ENCODE measurements at places on chromosomes 6 and 20.

DNA sequence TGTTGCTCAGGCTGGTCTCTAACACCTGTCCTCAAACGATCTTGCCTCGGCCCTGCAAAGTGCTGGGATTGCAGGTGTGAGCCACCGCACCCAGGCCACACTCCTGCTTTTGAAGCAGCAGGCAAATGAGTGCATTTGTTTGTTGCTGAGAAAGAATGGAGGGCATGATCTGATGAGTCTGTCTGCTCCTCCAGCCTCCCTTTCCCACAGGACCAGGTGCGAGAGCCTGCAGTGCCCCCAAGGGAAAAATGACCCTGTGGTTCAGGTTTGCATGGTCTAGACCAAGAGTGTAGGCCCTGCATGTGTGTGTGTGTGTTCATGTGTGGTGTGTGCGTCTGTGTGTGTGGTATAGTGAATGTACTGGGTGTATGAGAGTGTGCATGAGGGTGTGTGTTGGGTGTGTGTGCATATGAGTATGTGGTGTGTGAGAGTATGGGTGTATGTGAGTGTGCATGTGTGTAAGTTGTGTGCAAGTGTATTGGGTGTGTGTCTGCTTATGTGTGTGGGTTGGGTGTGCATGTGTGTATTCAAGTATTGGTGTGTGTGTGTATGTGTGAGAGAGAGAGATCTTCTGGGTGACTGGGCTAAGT lies 22.8 kb upstream of the FOXC1 start:
- no peak for DNase-seq

GRCh38 chr6:17305219-17306001 lies 24.2 kb downstream of the RBM24 start:
- DNase-seq: no peak

GRCh38 chr6:75337835-75338580 lies 53.4 kb upstream of the TMEM30A start:
- no peak for DNase-seq

- DNase-seq: no peak
Measured at GRCh38 chr6:16355699-16356446, 117.5 kb downstream of the GMPR start.

DNA sequence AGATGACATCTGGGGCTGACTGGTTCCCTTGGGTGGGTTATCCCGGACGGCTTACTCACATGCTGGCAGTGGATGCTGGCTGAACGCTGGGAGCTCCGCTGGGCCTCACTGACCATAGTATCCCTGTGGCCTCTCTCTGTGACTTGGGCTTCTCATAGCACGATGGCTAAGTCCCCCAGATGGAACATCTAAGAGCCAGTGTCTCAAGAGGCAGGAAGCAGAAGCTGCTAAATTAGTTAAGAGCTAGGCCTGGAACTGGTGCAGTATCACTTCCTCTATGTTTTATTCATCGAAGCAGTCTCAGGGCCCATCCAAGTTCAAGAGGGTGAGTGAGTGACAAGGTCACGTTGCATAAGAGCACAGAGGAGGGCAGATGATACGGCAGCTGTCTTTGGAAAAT lies 116.5 kb upstream of the LAMP5 start:
- DNase-seq: no peak

DNA sequence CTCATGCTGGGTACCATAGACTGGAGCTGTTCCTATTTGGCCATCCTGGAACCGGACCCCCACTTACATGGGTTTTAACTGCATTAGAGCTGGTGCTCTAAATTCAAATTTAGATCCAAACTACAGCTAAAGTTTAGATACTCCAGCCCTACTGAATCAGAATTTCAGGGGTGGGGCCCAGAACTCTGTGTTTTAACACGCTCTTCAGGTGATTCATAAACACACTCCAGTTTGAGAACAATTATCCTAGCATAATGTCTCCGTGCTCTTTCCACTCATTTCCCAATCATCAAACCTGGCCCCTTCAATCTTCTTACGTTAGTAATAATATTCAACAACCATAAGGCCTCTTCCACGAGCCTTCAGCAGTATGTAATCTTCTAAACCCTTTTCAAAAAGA lies 15.3 kb downstream of the TRPC4AP start:
- DNase-seq: no peak

- DNase-seq: no peak
Measured at GRCh38 chr6:12545619-12546409, 170.8 kb upstream of the PHACTR1 start.

GRCh38 chr6:90135667-90136066 lies 161.0 kb downstream of the BACH2 start:
- no peak for DNase-seq

DNA sequence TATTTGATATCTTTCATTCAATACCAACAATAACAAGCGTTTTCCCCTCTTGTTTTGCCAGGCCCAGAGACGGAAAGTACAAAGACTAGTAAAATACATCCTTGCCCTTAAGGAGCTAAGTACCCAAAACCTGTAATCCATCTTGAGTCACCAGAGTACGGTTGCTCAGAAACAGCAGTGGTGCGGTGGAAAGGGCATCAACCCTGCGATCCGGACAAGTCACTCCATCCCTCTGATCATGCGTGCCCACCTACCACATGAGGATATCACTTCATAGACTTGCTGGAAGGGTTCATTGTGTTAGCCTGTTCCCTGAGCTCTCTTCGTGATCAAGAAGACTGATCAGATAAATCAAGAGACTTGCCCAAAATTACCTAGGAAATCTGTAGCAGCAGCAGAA lies 1.9 kb downstream of the TOMM34 start:
- DNase-seq: no peak

GRCh38 chr20:22801528-22801927 lies 217.2 kb upstream of the FOXA2 start:
- DNase-seq: no peak

DNA sequence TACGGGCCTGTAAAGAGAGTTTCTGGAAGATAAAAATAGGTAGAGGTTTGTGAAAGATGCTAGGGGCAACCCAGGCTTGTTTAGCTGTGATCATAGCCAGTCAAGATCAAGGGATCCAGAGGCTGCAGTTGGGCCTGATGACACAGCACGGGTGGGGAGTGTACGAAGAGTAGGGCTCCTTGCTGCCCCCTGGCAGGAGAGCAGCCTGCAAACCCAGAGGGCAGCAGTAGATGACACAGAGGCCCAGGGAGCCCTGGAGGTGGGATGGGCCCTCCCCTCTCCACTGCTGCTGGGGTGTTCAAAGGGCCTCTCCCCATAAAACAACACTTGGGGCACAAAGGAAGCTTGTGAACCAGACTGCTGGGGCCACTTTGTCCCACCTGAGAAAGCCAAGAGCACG lies 47.2 kb downstream of the VEGFA start:
- no peak for DNase-seq

DNA sequence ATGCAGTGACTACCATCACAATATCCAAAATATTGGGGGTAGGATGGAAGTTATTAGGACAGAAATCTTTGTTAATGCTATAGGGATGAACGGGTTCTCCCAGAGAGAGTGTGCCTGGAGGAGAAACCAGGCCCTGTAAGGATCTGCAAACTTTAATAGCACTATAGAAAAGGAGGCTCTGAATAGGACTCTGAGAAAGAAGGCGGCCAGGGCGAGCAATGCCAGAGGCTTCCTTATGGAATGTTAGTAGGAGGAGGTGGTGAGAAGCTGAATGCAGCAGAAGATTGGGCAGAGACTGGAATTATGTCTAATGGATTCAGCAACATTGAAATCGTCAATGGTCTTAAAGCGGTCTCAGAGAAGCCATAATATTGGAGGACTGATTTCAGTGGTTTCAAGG lies 84.6 kb upstream of the SYNDIG1 start:
- no peak for DNase-seq

- DNase-seq: no peak
Measured at GRCh38 chr6:169518451-169518850, 183.4 kb downstream of the WDR27 start.

DNA sequence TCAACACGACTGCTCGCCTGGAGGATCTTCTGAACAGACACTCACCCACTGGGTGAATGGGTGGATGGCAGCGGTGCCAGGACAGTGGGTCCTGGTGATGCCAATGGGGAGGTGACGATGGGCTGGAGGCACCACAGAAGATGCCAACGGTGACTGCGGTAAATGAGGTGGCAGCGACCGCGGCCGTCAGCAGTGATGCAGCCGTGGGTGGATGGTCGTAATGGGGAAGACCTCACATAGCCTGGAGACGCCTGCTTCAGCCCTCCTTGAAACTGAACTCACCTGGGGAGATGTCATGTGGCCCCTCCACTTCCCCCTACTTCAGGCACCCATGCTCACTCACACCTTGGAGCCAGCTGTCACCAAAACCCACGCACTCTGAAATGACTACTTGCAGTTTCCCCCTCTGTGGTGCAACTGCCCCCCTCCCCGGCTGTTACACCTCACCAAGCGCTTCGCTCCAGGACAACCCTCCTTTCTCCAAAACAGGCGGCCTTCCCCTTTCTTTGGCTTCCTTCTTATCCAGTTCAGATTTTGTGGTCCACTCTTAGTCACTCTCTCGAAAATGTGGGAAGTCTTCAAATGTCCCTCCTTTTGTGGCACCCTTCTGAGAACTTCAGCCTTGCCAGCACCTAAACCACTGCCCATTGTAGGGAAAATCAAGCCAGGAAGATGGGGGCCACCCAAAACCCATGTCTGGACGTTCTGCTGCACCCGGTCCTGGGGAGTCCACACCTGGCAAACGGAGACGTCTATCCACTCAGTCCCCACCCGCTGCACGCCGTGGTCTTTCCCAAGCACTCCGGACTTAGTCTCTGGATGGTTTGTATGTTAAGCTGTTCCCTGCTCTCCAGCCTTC lies 10.4 kb upstream of the ABHD16B start:
- DNase-seq: no peak

GRCh38 chr6:37514837-37515236 lies 15.1 kb upstream of the CCDC167 start:
- no peak for DNase-seq

GRCh38 chr20:17314264-17314663 lies 87.4 kb downstream of the PCSK2 start:
- no peak for DNase-seq

GRCh38 chr20:3209946-3210317 lies 634 bp downstream of the ITPA start:
- no peak for DNase-seq

- no peak for DNase-seq
Measured at GRCh38 chr6:125804264-125804663, 13.5 kb downstream of the NCOA7 start.

- no peak for DNase-seq
Measured at GRCh38 chr6:32610682-32611296, 21.1 kb upstream of the HLA-DRB1 start.

DNA sequence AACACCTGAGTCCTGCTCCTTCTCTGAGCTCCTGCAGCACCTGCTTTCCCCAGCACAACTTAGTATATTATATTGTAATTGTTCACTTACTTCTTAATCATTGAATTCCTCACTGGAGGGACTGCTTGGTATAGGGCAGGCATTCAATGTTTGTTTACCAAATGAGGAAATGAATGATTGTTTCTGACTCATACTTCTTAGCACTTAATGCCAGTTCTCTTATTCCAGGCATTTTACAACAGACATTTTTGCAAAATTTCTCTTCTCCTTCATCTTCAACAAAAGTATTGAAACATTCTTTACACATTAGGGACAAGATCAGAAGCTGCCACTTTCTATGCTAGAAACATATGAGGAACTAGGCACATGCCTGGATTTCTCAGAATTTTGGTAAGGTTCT lies 119.4 kb downstream of the TBX18 start:
- DNase-seq: no peak

DNA sequence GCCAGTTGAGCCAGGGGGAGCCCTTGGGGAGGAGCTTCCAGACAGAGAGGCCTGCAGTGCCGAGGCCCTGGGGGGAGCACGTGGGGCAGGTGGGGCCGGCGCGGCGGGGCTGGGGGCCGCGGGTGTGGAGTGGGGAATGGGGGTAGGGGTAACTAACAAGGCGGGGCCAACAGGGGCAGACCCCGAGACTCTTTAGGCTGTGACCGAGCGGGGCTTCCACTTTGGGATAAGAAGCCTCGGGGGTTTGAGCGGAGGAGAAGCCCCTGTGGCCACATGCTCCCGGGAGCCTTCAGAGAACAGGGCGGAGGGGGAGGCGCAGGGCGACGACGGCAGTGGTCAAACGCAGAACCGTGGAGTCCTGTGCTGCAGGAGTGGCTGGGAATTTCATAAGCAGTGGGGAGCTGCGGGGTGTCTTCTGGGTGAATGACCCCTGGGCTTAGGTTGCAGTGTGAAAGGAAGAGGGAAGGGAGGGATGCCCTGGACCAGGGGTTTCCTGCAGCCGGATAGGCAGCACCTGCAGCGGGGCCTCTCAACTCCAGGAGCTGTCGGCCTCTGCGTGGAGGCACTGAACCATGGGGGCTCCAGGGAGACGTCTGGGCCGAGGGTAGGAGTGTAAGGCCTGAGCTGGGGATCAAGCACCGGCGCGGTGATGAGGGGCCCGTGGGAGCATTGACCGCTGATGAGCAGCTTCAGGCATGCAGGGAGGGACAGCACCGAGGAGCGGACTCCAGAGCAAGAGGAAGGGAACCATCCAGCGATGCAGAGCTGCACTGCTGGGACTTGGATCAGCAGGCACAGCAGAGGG lies 121.0 kb downstream of the SYNDIG1 start:
- DNase-seq: no peak

DNA sequence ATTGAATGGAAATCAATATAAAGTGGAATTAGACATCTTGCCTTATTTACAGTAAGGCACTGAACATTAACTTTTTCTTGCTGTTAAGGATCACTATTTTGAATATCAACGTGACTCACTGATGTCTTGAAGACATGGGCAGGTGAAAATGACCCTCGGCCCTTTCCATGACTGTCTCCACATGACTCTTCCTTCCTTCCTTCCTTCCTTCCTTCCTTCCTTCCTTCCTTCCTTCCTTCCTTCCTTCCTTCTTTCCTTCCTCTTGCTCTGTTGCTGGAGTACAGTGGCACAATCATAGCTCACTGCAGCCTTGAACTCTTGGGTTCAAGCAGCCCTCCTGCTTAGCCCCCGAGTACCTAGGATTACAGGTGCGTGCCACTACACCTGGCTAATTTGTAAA lies 52.2 kb upstream of the TOX2 start:
- no peak for DNase-seq

DNA sequence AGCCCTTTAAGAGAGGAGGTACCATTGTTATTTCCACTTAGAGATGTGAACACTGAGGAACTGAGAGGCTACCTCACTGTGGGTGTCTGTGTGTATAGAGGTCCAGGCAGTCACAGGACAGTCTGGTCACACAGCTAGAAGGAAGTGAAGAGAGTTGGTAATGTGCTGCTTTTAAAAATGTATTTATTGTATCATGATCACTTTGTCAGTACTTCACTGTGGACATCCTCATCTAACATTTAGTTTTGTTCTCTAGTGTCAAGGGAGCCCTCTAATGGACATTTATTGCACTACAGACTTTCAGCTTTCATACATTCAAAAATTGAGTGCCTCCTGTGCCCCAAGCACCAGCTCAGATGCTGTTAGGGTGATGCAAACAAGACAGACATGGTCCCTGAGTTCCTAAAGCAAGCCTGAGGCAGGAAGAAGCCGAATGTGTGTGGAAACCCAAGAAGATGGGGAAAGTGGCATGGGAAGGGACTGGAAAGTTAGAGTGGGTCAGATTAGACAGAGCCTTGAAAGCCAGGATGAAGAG lies 123.0 kb downstream of the SLC16A10 start:
- DNase-seq: no peak
